ENCODE measurements at places on chromosomes 1 and 21.

DNA sequence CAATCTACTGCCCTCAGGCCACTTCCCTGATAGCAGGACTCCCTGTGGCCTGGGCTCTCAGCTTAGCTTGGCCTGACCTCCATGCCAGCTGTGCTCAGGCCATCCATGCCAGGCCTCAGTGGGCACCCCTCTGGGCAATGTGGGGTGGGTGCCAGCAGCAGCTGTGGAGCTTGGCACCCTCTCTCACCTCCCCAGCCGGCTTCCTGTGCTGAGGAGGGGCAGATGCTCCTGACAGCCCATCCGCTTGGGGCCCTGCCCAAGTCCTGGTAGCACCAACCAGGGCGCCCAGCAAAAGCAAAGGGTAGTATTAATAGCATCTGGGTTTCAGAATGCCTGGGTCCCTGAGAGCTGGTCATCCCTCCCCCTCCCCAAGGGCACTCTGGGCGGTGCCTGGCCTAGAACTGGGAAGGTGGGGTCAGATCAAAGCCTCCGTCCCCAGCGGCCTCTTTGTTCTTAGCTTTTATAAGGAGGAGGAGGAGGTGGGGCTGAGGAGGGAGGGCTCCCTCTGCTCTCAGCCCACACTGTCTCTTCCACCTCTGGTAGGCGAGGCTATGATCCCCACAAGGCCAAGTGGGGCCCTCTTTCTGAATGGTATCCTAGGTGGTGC is 6.1 kb downstream of the EFNA4 start:
- DNase-seq = no peak

DNA sequence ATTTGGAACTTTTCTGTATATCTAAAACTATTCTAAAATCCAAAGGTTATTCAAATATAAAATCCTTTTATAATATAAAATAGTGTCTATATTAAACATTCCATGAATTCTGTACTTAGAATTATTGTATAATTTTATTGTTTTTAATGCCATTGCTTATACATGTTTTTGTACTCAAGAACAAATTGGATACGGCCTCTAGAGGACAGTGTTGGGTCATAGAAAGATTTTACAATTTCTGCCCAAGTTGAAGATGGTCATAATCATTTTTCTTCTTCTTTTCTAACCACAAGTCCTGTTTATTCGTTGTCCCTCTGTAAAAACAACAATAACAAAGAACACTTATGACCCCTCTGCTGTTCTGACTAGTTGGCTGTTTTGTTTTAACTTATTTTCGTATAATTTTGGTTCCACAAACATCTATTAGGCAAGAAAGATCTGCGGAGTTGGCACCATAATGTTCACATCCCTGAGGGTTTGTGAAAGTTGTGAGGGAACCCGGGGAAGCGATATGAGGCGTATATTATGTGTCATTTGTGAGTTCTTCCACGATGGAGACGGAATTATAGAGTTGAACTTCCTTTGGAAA is 75.7 kb upstream of the KIF26B start:
- DNase-seq = no peak

DNA sequence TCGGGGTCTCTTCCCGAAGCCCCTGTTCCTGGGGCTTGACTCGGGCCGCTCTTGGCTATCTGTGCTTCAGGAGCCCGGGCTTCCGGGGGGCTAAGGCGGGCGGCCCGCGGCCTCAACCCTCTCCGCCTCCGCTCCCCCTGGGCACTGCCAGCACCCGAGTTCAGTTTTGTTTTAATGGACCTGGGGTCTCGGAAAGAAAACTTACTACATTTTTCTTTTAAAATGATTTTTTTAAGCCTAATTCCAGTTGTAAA is 158.7 kb downstream of the RUNX1 start:
- no peak for DNase-seq

- no peak for DNase-seq
These were observed 12.1 kb upstream of the EPHA10 start for GRCh38 chr1:37776946-37777516.

- no peak for DNase-seq
These were observed 1.3 kb downstream of the C8B start for GRCh38 chr1:56964349-56965017.

DNA sequence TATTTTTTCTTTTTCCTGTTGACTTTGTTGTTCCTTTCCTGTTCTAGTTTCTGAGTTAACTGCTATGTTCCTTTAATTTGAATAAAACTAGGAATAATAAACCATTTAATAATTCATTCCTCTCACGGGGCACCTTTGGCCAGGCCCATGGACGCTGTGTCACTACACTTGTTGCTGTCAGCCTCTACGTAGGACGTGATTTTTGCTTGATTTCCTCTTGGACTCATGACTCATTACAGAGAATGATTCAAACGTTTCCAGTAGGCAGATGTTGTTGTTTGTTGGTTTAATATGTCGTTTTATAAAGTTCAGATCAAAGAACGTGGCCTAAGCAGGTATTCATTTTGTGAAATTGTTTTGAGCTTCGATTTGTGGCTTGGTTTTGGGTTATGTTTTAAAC is 9.1 kb upstream of the SLC19A1 start:
- DNase-seq = peak; percentile 44

DNA sequence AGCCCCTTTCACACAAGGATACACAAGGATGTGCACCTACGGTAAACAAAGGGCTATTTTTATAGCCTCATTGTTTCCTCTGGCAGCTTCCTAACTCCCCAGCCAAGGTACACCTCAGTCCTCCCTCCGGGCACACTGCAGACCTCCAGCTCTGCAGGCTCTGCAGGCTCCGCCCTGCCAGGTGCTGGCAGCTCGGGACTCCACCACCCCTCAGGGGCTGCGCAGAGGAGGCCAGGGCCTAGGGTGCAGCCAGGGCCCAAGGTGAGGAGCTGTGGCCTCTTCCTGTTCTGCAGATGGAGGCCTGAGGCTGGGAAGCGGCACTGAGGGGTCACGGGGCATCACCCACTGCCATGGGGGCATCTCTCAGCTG is 19.8 kb upstream of the CLSTN1 start:
- no peak for DNase-seq

DNA sequence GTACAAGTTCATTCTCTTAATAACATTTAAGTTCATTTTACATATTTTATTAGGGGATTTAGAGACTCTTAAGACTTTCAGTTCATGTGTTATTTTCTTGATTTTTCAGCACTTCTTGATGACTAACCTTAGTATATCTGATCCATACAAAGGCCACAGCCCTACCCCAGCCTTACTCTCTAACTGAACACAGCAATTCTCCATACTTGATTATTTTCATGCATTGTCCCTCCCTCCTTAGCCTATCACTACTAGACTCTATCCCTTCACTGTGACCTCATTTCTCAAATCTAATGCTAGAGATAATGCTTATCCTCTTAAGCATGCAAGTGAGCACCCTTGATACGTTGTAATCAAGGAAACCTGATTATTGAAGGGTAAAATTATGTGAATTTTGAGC is 15.2 kb downstream of the PRKAA2 start:
- no peak for DNase-seq

- DNase-seq = no peak
These were observed 4.8 kb downstream of the DISP3 start for GRCh38 chr1:11483581-11484320.

- no peak for DNase-seq
These were observed 41.7 kb downstream of the MRPL39 start for GRCh38 chr21:25565272-25566211.

DNA sequence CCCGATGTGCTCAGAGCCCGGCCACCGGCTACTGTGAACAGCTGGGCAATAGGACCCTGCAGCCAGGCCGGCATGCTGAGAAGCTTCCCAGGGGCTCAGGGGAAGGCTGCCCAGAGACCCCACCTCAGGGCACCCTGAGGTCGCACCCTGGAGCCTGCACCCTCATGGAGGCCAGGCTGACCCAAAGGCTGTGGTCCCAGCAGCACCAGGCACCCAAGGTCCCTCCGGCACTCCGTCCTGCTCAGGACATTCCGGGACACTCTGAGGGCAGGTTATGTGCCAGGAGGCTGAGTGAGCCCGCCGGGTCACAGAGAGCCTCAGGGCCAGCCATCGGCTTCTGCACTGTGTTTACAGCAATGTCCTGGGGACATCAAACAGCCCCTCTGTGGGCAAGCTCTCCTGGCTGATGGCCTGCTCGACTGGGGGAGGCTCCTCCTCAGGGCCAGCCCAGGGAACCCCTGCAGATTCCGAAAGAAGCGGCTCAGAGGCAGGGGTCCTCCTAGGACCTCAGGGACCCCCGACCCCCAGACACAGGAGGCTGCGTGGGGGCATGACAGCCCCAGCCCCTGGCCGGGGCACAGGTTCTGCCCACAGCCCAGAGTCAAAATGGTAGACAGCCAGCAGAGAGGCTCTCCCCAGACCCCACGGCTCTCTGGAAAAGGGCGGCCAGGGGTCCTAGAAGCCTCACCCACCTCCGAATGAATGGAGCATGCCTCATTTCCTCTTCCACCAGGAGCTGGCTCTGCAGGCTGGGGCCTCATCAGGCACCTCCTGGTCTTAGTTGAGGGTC is 8.2 kb downstream of the SLC19A1 start:
- DNase-seq = peak; percentile 10

DNA sequence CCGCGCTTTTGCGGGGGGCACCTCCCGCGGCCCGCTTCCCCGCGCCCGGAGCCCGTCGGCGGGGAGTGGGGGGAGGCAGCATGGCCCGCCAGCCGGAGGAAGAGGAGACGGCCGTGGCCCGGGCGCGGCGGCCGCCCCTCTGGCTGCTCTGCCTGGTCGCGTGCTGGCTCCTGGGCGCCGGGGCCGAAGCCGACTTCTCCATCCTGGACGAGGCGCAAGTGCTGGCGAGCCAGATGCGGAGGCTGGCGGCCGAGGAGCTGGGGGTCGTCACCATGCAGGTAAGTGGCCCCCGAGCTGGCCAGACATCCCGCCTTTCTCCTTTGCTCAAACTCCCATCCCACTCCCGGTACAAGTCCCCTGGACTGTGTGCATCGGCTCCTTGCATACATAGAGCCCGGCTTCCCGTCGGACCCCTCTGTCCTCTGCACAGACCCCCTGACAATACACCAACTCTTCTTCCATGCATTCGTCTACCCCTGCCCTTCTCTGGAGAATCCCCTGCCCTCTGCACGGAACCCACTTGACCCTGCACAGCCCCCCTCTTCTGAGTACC is 812 bp downstream of the CACHD1 start:
- DNase-seq = peak; percentile 21

GRCh38 chr1:159999204-159999603 is 32.6 kb downstream of the PIGM start:
- DNase-seq = no peak

GRCh38 chr1:205350124-205350523 is 6.6 kb downstream of the KLHDC8A start:
- DNase-seq = no peak

DNA sequence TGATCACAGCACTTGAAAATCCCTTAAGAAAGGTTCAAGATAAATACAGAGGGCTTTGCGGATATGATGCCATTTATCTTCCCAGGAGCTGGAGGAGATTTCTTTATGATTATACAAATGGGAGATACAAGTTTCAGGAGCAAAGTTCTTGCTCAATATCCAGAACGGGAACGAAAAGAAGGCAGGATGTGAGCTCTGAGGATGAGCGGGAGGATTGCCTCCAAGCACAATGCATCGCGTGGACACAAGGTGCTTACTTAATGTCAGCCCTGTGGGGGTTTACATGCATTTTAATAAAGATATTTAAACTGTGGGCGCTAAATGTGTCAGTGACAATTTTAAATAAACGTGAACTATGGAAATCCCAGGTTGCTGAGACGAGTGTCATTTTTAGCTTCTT is 59.0 kb downstream of the SYT6 start:
- DNase-seq = no peak

GRCh38 chr1:45446950-45447672 is 43.9 kb downstream of the TESK2 start:
- no peak for DNase-seq

GRCh38 chr21:41895643-41896493 is 16.7 kb upstream of the PRDM15 start:
- peak; percentile 81 for DNase-seq

- no peak for DNase-seq
These were observed 424 bp upstream of the PCNX2 start for GRCh38 chr1:233295975-233296322.

- DNase-seq = no peak
These were observed 41.6 kb upstream of the USP1 start for GRCh38 chr1:62395291-62395690.

DNA sequence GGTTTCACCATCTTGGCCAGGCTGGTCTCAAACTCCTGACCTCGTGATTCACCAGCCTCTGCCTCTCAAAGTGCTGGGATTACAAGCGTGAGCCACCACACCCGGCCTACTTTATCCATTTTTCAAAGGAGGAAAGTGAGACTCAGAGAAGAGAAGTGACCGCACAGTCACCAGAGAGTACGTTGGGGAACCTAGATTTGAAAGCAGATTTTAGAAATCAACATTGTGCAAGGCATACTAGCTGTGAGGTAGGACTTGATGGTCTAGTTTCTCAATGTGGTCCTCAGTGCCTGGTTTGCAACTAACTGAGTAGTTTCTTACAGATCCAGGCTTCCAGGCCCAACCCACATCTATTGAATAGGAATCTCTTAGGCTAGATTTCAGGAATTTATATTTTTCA is 1.7 kb upstream of the PRCC start:
- no peak for DNase-seq

DNA sequence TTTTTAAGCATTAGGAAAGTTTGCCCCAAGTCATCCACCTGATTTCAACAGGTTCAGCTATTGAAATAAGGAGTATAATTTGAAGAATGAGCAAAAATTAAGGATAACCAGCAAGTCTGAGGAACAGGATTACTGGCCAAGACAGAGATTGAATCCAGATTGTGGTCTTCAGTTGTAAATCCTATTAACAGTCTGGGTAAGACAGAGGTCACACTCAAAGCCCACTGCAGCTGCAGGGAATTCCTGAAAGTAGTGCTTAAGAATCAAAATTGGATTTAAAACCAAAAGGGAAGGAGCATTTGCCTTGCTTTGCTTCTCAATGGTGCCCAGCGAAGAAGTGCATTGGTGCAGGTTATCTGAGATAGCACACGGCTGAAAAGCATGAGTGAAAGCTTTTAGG is 6.4 kb upstream of the LORICRIN start:
- no peak for DNase-seq

DNA sequence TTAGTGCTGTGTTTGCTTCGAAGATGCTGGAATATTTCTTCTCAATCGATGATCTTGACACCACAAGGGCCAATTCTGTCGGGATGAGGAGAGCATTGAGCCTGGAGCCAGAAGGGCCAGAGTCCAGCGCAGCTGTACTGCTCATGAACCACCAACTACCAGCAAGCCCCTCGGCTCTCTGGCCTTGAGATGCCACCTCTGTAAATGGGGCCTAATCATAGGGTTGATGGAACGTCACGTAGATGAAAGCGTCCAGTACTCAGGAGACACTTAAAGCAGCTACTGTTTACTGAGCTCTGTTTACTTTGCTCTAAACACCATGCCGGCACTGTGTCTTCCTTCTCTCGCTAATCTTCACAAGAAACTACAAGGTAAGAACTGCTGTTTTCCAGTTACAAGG is 26.3 kb downstream of the CCDC185 start:
- no peak for DNase-seq

GRCh38 chr1:12810691-12811408 is 19.7 kb downstream of the PRAMEF1 start:
- no peak for DNase-seq

- no peak for DNase-seq
These were observed 57.5 kb downstream of the TYW3 start for GRCh38 chr1:74790453-74790852.

GRCh38 chr21:44263221-44263760 is 1.6 kb upstream of the DNMT3L start:
- no peak for DNase-seq

GRCh38 chr1:90919900-90920299 is 101.9 kb downstream of the ZNF644 start:
- no peak for DNase-seq

- no peak for DNase-seq
These were observed 58.2 kb downstream of the HSD3B1 start for GRCh38 chr1:119565131-119565772.

All from activated naive CD4-positive, alpha-beta T cell treated with anti-CD3 and anti-CD28 coated beads, Interleukin-2, amount 10 ng/mL, durations not matched to agents 7 days and 5 days (primary cell).